Activated T-helper 1 cell treated with anti-CD3 and anti-CD28 coated beads, Interleukin-12 subunit alpha, Interleukin-12 subunit beta, Interleukin-2, Interleukin-4 antibody, amounts not matched to agents 30 ng/mL and 10 ng/mL and 1 ng/mL, durations not matched to agents 14 hours and 24 hours and 36 hours (primary cell): ENCODE measurements at places on chromosomes 5 and 9.

- peaks cover 20% of the 10 kb centered on the region for H3K4me1 ChIP-seq
- no peak for DNase-seq
- H3K27ac ChIP-seq, result no peak overlapping the region
- no peak overlapping the region for H3K4me3 ChIP-seq
- no peaks in the 10 kb centered on the region for H3K27me3 ChIP-seq
Measured at GRCh38 chr9:33468797-33469621, 4.7 kb downstream of the NOL6 start.

DNA sequence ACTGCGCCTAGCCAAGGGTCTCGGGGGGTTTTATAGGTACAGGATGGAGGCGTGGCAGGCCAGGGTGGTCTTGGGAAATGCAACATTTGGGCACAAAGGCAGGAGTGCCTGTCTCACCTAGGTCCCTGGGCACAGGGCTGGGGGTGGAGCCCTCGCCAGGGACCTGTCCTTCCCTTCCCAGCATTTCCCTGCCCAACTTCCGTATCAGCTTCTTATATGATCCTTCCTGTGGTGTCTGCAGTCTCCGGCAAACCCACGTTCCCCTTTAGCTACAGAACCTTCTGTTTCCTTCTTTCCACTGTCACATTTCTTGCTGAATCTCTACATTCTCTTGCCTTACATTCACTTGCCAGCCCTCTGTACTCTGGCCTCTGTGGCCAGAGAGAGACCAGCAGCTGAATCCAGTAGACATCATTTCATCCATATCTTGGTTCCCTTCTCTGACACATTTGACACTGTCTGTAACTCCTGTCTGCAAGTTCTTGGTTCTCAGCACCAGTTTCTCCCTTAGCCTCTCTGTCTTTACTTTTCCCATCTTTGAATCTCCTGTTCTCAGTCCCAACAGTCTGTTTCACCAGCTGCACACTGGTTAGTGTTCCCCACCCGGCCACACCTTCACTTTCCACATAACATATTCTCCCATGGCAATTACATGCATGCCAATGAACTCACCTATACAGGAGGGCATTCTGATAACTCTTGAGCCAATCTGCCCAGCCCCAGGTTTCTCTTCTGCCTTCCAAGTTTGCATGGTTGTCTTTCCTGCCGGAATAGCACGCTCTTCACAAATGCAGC, 134.7 kb upstream of the ZNF608 start:
- H3K27ac ChIP-seq, result no peak overlapping the region
- no peak overlapping the region for H3K4me3 ChIP-seq

DNA sequence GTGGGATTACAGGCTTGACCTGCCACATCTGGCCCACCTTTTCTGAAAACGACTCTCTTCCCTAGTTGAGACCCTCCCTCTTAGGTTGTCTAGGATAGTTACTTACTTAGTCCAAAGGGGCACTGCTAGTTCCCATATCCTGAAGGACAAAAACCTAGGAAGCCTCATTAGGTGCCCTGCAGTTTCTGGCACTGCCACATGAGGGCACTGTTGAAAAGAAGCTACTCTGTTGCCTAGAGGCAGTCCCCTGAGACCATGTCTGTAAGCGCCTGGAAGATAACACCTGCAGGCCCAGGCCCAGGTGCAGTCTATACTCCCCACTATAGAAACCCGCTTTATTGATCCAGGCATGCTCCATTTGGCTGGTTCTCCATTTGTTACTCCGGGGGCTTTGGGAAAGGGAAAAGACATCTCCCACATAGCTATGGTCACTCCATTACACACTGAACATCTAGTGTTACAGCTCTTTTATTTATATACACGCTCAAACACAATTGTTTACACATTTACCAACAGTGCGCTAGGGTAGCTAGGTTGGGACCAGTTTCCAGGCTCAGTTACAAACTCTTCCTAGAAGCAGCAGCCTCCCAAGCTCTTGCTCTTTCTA, 73.4 kb upstream of the PPARGC1B start:
- no peaks in the 10 kb centered on the region for H3K4me1 ChIP-seq
- no peak overlapping the region for H3K27ac ChIP-seq
- H3K36me3 ChIP-seq, result no peaks in the 10 kb centered on the region

DNA sequence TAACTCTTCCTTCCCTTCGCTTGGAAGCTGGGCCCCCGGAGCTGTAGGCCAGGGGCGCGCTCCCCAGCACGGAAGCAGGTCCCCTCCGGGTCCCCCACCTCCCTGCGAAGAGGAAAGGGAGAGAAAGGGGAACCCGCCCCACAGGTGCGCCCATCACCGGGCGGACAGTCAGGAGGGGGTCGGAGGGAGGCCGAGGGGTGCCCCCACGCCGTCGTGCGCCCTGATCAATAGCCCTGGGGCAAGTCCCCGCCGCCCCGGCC, 793 bp downstream of the AGPAT2 start:
- DNase-seq, result no peak
- no peaks in the 10 kb centered on the region for H3K36me3 ChIP-seq
- peaks cover 3% of the 10 kb centered on the region for H3K27me3 ChIP-seq
- H3K4me1 ChIP-seq, result no peaks in the 10 kb centered on the region

- no peak overlapping the region for H3K27ac ChIP-seq
- no peak for DNase-seq
- H3K27me3 ChIP-seq, result no peaks in the 10 kb centered on the region
- H3K4me1 ChIP-seq, result peaks cover 56% of the 10 kb centered on the region
- no peak overlapping the region for H3K4me3 ChIP-seq
- peaks cover 2% of the 10 kb centered on the region for H3K36me3 ChIP-seq
Measured at GRCh38 chr5:158877706-158878105, 222.0 kb downstream of the EBF1 start.

DNA sequence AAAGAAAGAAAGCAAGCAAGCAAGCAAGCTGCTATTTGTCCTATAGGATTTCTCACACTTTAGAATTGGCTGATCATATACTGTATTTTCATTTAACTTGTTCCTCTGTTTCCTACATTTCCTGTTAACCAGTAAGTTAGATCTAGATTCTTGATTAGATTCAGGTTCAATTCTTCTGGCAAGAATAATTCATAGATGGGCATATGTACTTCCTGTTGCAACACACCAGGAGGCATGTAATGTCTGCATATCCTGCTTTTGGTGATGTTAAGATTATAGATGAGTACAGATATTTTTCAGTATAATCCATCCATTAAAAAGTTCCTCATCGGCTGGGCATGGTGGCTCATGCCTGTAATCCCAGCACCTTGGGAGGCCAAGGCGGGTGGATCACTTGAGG, 10.8 kb upstream of the KIF27 start:
- H3K27me3 ChIP-seq, result peaks cover 3% of the 10 kb centered on the region
- no peak overlapping the region for H3K27ac ChIP-seq
- no peak overlapping the region for H3K4me3 ChIP-seq
- peaks cover 13% of the 10 kb centered on the region for H3K4me1 ChIP-seq
- no peak for DNase-seq

DNA sequence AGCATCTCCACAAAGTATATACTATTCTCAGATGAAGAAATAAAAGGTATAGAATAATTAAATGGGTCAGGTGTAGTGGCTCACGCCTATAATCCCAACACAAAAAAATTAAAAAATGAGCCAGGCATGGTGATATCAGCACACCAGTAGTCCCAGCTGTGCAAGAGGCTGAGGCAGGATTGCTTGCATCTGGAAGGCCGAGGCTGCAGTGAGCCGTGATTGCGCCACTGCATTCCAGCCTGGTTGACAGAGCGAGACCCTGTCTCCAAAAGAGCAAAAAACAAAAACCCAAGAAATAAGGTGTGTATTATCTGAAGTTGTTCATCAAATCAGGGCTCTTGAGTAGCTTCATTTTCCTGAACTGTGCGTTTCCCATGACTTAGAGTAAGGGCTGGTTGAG, 83.2 kb upstream of the MYO10 start:
- no peak overlapping the region for H3K27ac ChIP-seq
- H3K4me1 ChIP-seq, result no peaks in the 10 kb centered on the region
- H3K27me3 ChIP-seq, result peaks cover 1% of the 10 kb centered on the region

- H3K27ac ChIP-seq, result no peak overlapping the region
- DNase-seq, result no peak
- H3K4me3 ChIP-seq, result peak overlapping the region; percentile 43
- peaks cover 1% of the 10 kb centered on the region for H3K36me3 ChIP-seq
- peaks cover 23% of the 10 kb centered on the region for H3K27me3 ChIP-seq
Measured at GRCh38 chr9:107638521-107639310, 149.1 kb upstream of the KLF4 start.

GRCh38 chr5:170056561-170057267, 49.0 kb upstream of the FOXI1 start:
- no peak for DNase-seq
- peaks cover 74% of the 10 kb centered on the region for H3K36me3 ChIP-seq
- H3K27me3 ChIP-seq, result no peaks in the 10 kb centered on the region
- no peak overlapping the region for H3K27ac ChIP-seq
- H3K4me3 ChIP-seq, result no peak overlapping the region
- H3K4me1 ChIP-seq, result no peaks in the 10 kb centered on the region

DNA sequence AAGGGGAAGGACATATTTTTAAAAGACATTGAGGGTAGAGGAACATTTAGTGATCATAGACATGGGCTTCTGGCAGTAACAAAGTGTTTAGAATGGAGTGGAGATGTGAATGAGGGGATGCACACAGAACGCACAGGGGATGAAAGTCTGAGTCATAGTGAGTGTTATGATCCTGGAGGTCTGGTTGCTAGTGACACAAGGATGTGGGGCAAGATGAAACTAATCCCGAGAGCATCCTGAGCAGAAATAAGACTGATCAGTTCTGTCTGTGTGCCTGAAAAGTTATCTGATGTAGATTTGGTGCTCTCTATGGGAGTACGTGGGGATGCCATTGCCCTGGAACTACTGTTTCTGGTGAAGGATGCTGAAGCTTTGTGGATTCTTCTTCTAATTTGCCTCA, 141.1 kb downstream of the CHSY3 start:
- H3K36me3 ChIP-seq, result no peaks in the 10 kb centered on the region
- no peaks in the 10 kb centered on the region for H3K4me1 ChIP-seq
- H3K4me3 ChIP-seq, result no peak overlapping the region
- no peak for DNase-seq

DNA sequence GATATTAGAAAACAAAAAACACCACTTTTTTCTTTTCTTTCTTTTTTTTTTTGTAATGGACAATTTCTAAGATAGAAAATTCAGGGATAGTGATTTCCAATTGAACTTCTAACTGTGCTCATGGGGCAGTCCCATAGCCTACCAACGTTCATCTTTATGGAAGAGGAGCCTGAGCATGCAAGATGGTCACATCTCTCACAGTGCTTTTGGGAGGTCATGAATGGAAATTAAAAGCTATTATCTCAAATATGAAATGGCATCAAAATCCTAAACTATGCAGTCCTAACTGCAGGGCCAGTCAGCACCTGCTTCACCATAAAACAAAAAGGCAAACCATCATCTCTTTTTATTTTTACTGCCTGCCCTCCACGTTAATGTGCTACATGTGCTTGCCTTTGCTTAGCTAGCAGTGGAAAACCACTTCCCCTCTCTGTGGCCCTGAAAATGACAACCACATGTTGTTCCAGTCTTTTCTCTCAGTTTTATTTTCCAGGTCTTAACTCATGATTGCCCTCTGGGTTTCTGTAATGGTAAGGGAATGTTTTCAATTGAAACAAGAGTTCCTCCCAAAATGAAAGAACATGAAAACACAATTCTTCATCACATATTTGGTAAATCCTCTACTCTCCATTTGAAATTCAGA, 16.7 kb downstream of the IFNB1 start:
- H3K27me3 ChIP-seq, result no peaks in the 10 kb centered on the region
- H3K4me3 ChIP-seq, result peak overlapping the region; percentile 58
- peaks cover 24% of the 10 kb centered on the region for H3K4me1 ChIP-seq

DNA sequence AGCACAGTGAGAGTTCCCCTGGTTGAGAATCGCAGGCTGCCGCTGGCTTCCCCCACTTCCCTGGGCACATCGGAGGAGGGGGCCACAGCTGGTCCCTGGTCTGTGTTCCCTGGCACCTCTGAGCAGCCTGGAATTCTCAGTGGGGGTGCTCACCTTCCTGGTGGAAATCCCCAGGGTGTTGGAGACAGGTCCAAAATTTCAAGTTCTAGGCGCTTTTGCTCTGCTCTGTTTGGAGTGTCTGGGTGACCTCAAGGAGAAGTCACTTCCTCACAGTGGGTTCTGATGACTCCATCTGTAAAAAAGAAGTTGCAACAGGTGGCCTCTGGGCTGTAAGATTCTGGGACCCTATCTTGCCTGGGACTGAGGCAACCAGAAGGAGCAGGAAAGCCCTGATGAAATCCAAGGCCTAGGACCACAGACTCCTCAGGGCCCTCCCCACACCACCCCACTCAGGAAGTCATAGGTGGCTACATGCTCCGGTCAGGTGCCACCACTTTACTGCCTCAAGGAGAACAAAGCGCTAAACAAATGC, at the start of gene TRAF1:
TRAF1 (minus strand) TSS at position 400 of the 532 bp plus-strand sequence. CDS start 721 bp downstream, outside the sequence.
- H3K36me3 ChIP-seq, result peaks cover 51% of the 10 kb centered on the region
- peak within 1 kb of the TSS; percentile 89 for H3K4me3 ChIP-seq
- DNase-seq, result no peak
- peaks cover 87% of the 10 kb centered on the region for H3K4me1 ChIP-seq

DNA sequence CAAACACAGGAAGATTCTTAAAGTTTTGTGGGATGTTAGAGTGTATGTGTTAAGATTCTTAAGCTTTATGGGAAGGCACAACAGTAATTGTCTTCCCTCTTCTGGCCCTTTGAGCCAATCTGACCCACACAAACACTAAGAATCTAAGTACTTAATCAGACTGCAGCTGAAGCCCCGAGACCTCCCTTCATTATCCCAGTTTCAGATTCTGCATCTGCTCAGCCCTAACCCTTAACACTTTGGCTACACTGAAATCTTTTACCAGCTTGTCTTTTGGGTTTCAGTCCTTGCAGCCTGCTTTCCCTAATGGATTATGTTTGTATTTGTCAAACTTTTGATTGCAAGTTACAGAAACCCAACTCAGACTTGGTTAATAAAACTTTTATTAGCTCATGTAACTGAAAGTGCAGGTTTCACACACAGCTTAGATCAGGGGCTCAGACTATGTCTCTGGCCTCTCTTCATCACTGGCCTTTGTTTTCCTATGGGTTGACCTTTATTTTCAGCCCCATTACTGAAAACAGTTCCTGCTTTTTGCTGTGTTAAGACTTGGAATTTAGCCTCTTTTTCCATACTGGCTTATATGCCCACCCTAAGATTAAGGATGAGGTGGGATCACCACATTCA, 71.5 kb downstream of the COX7C start:
- peaks cover 1% of the 10 kb centered on the region for H3K27me3 ChIP-seq
- no peak overlapping the region for H3K4me3 ChIP-seq
- no peaks in the 10 kb centered on the region for H3K4me1 ChIP-seq
- no peak overlapping the region for H3K27ac ChIP-seq
- no peak for DNase-seq
- H3K36me3 ChIP-seq, result no peaks in the 10 kb centered on the region

- peaks cover 3% of the 10 kb centered on the region for H3K27me3 ChIP-seq
- H3K36me3 ChIP-seq, result no peaks in the 10 kb centered on the region
- no peak overlapping the region for H3K4me3 ChIP-seq
- no peak for DNase-seq
Measured at GRCh38 chr5:111848476-111848875, 91.5 kb upstream of the NREP start.

DNA sequence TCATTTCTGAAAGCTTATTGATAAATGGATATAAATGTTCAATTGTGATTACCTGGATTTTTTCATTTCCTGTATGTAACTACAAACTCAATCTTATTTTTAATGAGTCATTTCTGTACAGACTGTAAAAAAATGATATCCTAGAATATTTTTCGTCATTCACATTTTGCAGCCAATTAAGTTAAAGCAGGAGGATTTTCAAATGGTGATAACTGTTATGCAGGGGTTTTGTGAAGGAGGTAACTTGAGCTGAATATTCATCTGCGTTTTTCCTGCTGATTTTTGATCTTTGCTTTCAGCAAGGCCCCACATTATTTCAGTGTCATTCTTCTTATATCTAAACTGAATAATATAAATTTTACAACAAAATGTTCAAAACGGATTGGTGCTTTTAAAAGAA, 74.1 kb downstream of the SLF1 start:
- H3K4me3 ChIP-seq, result no peak overlapping the region
- no peak for DNase-seq
- H3K27ac ChIP-seq, result no peak overlapping the region
